ENCODE measurements at places on chromosomes 5 and 9.

DNA sequence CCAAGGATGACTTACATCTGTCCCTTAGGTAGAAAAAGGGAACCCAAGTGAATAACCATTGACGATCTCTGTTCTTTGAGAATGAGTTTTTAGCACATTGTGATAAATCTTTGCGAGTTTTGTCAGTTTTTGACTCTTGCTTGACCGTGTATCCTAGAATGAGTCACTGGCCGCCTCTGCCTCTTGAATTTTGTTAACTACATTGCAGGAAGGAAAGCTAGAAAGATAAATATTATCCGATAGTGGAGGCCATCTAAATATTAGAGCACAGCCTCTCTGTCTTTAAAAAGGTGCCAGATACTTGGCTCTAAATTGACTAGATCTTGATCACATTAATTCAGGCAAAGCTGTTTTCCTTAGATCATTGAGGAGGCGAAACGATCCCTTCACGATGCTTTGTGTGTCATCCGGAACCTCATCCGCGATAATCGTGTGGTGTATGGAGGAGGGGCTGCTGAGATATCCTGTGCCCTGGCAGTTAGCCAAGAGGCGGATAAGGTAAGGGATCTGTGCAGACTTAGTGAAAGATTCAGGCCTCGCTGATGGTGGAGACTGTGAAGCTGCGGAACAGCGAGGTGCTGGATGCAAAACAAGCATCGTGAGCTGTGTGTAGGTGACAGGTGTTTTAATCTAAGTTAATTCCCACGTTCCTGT lies 12.2 kb downstream of the CCT5 start:
- DNase-seq: no peak

- DNase-seq: no peak
Observed at GRCh38 chr9:34163434-34163833, 15.4 kb upstream of the UBAP1 start.

DNA sequence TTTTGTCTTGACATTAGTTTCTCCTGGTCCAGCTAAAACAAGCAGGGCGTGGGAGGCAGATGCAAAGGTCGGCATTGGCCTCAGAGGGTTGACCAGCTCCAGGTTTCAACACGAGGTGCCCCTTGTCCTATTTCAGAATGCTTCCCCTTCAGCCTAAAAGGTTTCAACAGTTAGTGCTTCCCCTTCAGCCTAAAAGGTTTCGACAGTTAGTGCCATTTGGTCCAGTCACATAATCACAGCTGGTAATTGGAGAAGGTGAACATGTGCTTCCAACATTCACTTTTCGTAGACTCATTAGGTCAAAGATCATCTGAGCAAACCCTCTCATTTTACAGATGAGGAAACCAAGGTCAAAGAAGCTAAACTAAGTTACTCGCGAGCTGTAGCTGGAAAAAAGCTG lies 270.3 kb upstream of the MAP3K1 start:
- DNase-seq: no peak

DNA sequence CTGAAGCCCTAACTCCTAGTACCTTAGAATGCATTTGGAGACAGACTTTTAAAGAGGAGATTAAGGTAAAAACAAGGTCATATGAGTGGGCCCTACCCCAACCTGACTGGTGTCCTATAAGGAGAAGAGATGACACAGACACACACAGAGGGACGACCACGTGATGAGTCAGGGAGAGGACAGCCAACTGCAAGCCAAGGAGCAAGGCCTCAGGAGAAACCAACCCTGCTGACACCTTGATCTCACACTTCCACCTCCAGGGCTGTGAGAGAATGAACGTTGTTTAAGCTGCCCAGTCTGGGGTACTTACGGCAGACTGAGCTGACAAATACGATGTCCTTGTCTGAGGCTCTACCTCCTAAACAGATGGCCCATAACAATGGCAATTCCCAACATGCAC lies 93.6 kb downstream of the ROR2 start:
- DNase-seq: no peak

DNA sequence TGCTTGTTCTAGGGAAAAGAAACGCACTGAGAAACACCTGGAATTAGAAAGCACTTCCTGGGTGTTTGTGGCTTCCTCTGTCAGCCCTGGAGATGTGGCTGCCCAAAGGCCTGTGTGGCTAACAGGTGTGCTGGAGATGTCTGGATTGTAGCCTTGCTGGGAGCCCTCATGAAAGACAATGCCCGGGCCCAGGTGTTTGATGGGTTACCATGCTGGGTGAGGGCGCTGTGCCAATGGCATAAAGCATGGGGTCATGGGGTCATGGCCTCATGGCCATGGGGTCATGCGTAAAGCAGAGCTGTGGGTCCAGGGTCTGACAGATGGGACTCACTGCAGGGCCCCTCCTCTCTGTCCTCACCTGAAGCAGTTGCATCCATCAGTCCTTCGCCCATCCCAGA lies 21.6 kb downstream of the ANKRD33B start:
- no peak for DNase-seq

DNA sequence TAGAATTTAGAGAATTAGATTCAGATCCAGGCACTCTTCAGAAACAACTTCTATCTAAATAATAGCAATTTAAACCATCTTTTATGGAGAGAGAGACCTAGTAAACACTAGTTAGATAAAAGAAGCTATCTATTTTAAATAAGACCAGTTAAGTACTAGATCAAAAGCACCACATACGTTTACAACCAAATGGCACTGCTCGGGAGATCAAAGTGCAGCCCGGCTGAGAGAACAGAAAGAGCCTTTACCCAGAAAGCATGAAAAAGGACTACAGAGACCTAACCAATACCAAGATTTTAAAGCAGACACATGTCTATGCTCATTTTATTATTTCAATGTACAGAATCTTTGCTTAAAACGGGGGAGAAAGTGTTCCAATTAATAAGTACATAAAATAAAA lies 30.8 kb downstream of the LIX1 start:
- no peak for DNase-seq

DNA sequence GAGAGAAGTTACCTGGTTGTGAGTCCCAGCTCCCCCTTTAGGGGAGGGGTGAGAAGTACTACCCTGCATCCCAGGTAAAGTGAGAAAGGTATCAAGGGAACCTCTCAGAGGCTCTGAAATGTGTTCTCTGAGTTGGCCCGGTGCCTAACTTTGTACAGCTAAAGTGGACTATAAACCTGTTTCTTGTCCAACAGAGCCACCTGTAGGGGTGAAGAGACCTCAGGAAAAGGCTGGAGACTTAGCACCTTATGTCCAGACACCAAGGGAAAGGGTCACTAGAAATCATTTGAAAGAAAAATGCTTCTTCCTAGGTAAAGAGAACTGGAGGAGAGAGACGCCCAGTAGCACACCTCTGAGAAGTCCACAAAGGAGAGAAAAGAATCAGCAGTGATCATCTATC lies 108.3 kb upstream of the KIF2A start:
- DNase-seq: no peak

GRCh38 chr5:5980538-5980895 lies 397.8 kb downstream of the MED10 start:
- DNase-seq: no peak

DNA sequence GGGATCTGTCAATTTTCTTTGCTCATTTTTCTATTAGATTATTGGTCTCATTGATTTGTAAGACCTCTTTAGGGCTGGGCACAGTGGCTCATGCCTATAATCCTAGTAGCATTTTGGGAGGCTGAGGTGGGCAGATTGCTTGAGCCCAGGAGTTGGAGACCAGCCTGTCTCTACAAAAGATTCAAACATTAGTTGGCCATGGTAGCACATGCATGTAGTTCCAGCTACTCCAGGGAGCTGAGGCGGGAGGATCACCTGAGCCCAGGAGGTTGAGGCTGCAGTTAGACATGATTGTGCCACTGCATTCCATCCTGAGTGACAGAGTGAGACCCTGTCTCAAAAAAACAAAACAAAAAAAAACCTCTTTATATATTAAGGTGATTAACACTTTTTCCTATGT lies 6.4 kb upstream of the SHROOM1 start:
- no peak for DNase-seq

GRCh38 chr5:61100437-61100836 lies 61.8 kb downstream of the SMIM15 start:
- DNase-seq: peak; percentile 71

- DNase-seq: peak; percentile 1
Observed at GRCh38 chr5:16160706-16161105, 18.9 kb downstream of the MARCHF11 start.

DNA sequence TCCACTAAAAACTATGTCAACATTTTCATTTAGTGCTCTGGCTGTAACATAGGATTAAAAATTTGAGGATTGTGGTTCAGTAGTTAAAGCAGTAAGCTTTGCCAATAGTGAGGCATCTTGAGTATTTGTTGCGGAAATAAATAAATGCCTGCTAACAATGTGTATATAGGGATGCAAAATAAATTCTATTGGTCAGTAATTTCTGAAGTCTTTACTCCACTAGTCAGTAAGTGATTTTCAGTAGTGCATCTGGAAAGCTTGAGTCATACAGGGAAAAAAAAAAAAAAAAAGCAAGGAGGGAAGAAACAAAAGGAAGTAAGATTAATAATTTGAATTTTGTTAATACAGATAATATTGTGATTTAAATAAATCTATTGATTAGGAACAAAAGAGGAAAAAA lies 21.0 kb downstream of the NIPBL start:
- no peak for DNase-seq

GRCh38 chr9:91039125-91039834 lies 237.7 kb downstream of the SYK start:
- DNase-seq: no peak

GRCh38 chr5:68343421-68343826 lies 127.9 kb downstream of the PIK3R1 start:
- no peak for DNase-seq

DNA sequence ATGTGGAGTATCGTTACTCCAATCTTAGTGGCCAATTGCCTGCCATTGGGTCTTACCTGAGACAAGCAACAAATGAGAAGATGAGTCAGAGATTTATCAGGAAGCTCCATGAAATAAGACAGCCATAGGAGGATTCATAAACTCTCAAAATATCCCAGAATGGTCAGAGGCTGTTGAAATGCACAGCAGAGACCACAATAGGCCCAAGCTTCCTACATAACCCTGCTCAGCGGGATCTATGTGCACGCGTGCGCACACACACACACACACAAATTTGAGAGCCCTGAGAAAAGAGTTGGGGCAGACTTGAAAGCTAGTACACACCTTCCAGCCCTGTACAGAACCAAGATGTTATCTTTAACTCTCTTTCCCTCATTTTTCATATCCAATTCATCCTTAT lies 9.8 kb downstream of the UIMC1 start:
- DNase-seq: no peak

- no peak for DNase-seq
Observed at GRCh38 chr9:98884849-98885248, 58.9 kb upstream of the COL15A1 start.

DNA sequence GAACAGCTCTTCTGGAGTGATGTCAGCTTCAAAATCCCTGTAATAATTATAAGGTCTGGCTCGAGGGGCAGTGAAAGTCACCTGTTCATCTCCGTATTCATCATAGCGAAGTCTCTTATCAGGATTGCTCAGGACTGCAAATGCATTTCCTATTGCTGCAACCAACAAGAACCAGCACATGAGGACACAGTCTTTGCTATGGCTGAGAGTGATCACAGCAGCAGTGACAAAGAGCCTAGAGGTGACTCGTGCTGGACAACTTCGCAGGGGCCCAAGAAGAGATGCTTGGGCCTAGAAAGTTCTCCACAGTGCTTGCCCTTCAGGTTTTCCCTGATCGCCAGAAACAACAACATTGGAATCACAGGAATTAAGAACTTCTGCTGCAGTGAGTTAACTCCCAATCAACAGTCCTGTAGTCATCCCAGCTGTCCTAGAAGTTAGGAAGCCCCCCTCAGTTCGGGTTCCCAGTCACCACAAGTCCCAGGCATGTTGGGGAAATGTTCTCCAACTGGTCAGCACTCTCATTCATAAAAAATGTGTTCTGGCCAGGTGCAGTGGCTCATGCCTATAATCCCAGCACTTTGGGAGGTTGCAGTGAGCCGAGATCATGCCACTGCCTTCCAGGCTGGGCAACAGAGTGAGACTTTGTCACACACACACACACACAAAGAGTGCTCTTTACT lies 13.0 kb downstream of the DNAJC18 start:
- no peak for DNase-seq

GRCh38 chr5:172816925-172817562 lies 17.0 kb upstream of the ERGIC1 start:
- DNase-seq: no peak

DNA sequence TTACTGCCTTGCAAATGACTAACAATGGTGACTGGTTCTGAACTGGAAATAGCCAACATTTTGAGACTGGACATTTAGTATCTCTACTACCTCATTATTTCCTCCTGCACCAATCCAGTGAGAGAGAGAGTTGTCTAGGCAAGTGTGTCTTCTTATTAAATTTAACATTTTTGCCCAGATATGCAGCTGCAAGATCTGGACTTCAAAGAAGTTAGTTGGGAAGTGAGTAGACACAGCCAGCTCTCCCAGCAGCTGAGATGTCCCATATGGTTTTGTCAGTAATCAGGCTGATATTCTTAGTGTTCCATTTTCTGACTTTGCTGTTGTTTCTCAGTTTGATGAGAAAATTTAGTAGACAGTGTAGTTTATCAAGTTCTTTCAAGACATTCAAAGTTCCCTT lies 1778.8 kb upstream of the CDH6 start:
- no peak for DNase-seq

DNA sequence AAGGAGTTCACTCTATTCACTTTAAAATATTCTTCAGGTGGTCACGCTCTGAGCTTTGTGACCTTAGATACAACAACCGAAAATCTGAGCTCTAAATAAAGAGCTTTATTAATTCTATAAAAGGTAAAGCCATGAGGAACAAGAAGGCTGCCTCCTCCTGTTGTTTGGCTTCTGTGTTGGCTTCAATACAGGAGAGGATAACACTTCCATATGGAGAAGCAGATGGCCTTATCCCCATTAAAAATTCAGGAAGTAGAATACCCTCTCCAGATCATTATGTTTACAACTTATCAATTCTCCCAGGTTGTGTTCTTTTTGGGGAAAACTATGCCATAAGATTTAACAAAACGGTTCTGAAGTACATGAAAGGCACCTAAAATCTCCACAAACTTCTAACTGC lies 128.4 kb downstream of the TTC39B start:
- no peak for DNase-seq

- DNase-seq: no peak
Observed at GRCh38 chr5:206406-206805, 11.5 kb downstream of the CCDC127 start.

All from GDM1 (cell line).